ENCODE measurements at places on chromosomes 16 and 17. TPM values are rescaled to one million over a fixed set of nuclear protein-coding genes. Genes with fewer than 3 reads are reported as not detected.

DNA sequence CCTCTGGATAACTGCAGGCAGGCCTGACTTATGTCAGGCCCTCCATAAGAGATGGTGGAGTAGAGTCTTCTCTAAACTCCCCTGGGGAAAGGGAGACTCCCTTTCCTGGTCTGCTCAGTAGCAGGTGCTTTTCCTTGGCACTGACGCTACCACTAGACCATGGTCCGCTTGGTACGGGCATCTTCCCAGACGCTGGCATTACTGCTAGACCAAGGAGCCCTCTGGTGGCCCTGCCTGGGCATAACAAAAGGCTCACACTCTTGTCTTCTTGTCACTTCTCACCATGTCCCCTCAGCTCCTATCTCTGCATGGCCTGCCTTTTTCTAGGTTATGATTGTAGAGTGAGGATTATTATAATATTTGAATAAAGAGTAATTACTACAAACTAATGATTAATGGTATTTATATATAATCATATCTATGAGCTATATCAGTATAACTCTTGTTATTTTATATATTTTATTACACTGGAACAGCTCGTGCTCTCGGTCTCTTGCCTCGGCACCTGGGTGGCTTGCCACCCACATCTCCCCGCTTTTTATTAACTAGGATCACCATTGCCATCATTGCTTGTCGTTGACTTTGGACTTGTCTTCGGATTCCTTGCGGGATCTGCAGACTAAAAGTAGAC is 59.8 kb upstream of the ARL4D start:
- no peak overlapping the region for H3K27ac ChIP-seq
- no peak for DNase-seq
- H3K4me1 ChIP-seq: peaks cover 20% of the 10 kb centered on the region
- no peaks in the 10 kb centered on the region for H3K27me3 ChIP-seq

DNA sequence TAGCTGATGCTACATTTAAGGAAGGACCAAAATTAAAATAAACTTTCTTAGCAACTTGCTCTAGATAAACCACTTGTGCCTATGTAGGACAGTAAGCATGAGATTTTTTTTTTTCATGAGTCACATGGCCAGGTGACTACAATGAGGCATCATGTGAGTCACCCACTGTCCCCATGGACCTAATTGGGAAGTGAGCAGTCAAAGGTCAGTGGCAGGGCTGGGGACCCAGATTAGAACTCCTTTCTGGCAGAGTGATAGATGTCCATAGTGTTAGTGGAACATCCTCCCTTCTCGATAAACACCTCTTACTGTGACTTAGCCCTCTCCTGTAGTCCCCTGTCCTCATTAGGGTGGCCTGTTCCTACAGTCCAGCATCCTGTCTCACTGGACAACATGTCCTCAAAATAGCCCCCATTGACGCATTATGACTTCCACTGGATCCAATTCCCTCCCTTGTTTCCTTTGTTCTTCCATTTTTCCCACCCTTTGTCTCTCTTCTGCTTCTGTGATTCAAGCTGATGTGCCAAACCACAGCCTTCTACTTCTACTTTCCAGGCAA is 12.4 kb downstream of the ITGB3 start:
- no peaks in the 10 kb centered on the region for H3K27me3 ChIP-seq
- H3K36me3 ChIP-seq: no peaks in the 10 kb centered on the region
- DNase-seq: no peak
- H3K4me1 ChIP-seq: peaks cover 43% of the 10 kb centered on the region
- H3K27ac ChIP-seq: peak overlapping the region; percentile 99

GRCh38 chr17:77365584-77366186 is 224.9 kb downstream of the SEC14L1 start:
- H3K27me3 ChIP-seq: no peaks in the 10 kb centered on the region
- peak; percentile 92 for DNase-seq
- H3K4me1 ChIP-seq: peaks cover 51% of the 10 kb centered on the region
- H3K27ac ChIP-seq: peak overlapping the region; percentile 84
- H3K4me3 ChIP-seq: peak overlapping the region; percentile 17

DNA sequence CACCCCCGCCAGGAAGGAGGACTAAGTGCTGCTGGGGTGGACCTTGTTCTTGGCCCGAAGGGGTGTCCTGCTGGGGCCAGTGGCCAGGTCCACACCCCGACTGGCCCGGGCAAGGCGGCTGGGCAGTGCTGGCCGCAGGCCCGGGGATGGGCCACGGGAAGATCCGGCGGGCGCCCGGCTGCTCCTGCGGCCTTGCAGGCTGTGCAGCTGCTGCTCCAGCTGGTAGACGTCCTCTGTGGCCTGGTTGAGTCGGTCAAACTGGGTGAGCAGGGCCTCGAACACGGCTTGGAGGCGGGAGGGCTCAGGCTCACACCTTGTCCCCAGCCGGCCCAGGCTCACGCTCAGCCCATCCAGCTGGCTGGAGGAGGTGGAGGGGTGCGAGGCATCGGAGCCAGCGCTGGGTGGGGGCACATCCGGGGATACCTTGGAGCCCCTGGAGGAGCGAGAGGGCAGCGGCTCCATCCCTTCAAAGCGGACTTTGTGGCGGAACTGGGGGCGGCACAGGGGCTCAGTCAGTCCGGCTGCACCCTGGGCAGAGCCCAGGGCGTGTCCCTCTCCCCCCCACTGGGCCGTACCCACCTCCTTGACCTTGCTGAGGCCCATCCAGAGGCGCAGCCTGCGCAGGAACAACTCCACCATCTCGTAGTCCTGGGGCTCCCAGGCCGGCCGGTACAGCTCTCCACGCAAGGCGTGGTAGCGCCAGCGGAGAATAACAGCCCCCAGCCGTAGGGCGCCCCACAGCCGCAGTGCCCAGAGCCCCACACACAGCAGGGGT is 42.1 kb downstream of the TSC2 start:
- H3K36me3 ChIP-seq: peaks cover 80% of the 10 kb centered on the region
- H3K27me3 ChIP-seq: no peaks in the 10 kb centered on the region
- no peaks in the 10 kb centered on the region for H3K4me1 ChIP-seq
- no peak for DNase-seq

GRCh38 chr16:82955741-82956348 is 329.1 kb downstream of the CDH13 start:
- H3K4me1 ChIP-seq: peaks cover 21% of the 10 kb centered on the region
- H3K36me3 ChIP-seq: no peaks in the 10 kb centered on the region
- H3K4me3 ChIP-seq: no peak overlapping the region
- H3K27ac ChIP-seq: peak overlapping the region; percentile 26
- no peaks in the 10 kb centered on the region for H3K27me3 ChIP-seq

CTRL gene
- total RNA-seq: 0.59 TPM

- no peak overlapping the region for H3K4me3 ChIP-seq
- H3K27me3 ChIP-seq: no peaks in the 10 kb centered on the region
- DNase-seq: no peak
- H3K27ac ChIP-seq: no peak overlapping the region
- no peaks in the 10 kb centered on the region for H3K36me3 ChIP-seq
- H3K4me1 ChIP-seq: no peaks in the 10 kb centered on the region
These were observed 214.6 kb downstream of the CCDC182 start for GRCh38 chr17:57530508-57530907.

DNA sequence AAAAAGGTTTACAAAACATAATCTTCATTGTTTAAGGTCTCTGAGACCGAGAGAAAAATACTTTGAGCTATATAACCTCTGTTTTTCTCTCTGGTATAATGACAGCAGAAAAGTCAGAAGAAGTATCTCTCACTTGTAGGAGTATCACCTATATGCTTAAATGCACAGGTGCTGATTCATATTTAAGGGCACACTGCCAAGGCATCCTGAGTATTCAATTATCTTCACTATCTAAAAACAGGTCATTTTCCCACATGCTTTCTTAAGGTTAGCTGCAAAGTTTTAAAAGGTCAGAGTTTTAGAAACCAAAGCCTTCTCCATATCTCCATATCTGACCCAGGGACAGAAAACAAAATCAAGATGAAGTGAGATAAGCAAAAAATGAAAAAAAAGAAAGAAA is 99.3 kb upstream of the C17orf78 start:
- H3K4me3 ChIP-seq: no peak overlapping the region
- no peak for DNase-seq
- no peak overlapping the region for H3K27ac ChIP-seq
- no peaks in the 10 kb centered on the region for H3K27me3 ChIP-seq
- peaks cover 3% of the 10 kb centered on the region for H3K4me1 ChIP-seq
